ENCODE measurements at places on chromosomes 2 and 18. TPM values are rescaled to one million over a fixed set of nuclear protein-coding genes. Genes with fewer than 3 reads are reported as not detected.
A peak's percentile ranks its signal among the peaks of the same experiment; 100 is the strongest.

G6PC2 gene
- total RNA-seq = not detected

ELOA2 gene
- total RNA-seq = not detected

SERPINB10 gene
- not detected for total RNA-seq

- DNase-seq = peak; percentile 77
These were observed 336.4 kb upstream of the FSHR start for GRCh38 chr2:49490710-49491109.

DNA sequence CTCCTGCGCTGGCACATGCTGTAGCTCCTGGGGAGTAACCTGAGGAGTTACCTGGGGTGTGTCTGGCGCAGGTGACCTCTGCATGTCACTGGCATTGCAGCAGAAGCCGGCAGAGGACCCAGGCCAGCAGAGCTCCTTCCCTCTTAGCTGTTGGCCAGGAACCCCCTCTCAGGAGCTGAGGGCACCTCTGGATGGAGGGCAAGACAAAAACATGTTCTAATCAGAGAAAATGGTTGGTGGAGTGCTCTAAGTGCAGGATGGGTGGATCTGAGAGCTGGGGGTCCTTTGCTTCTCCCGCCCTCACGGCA is 44.9 kb upstream of the SNTG2 start:
- DNase-seq = no peak

- DNase-seq = peak; percentile 98
These were observed 114.1 kb downstream of the BCL11A start for GRCh38 chr2:60439219-60439974.

Data from Karpas-422 (cell line).